Iris pigment epithelial cell (primary cell): ENCODE measurements at places on chromosomes 2 and 18.

- DNase-seq, result no peak
Observed at GRCh38 chr2:234136461-234136860, 86.0 kb downstream of the SPP2 start.

- DNase-seq, result no peak
Observed at GRCh38 chr2:10863837-10864236, 47.9 kb upstream of the KCNF1 start.

DNA sequence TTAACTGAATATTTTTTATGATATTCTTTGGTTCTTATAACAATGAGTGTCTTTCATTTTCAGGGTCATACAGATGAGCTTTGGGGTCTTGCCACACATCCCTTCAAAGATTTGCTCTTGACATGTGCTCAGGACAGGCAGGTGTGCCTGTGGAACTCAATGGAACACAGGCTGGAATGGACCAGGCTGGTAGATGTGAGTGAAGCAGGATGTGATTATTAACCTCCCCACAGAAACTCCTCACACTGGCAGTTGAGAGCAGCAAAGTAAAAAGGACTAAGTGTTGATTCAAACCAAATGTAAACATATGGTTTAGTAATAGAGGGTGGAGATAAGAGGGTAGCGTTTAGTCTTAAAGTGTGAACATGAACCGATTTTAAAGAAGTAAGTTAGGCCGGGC lies 57.8 kb downstream of the COX7A2L start:
- DNase-seq, result no peak

DNA sequence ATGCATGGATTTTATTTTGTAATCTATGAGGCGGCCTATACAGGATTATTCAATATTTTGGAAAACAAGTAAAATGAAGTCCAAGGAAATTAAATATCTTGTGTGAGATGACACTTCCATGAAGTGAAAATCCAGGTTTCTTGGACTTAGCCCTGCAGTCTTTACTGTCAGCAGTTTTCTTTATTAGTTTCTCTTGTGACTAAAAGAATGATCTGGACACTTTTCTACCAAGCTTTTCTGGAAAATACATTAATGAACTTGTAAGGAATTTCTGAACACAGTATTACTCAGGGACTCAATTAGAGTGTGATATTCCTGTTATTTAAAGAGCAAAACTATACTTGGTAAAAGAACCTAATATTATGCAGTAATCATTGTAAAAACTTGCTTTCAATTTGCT lies 610.4 kb upstream of the SLC8A1 start:
- no peak for DNase-seq

GRCh38 chr2:39816428-39816827 lies 37.4 kb upstream of the THUMPD2 start:
- DNase-seq, result no peak

- DNase-seq, result no peak
Observed at GRCh38 chr2:72028996-72029395, 118.7 kb downstream of the CYP26B1 start.

DNA sequence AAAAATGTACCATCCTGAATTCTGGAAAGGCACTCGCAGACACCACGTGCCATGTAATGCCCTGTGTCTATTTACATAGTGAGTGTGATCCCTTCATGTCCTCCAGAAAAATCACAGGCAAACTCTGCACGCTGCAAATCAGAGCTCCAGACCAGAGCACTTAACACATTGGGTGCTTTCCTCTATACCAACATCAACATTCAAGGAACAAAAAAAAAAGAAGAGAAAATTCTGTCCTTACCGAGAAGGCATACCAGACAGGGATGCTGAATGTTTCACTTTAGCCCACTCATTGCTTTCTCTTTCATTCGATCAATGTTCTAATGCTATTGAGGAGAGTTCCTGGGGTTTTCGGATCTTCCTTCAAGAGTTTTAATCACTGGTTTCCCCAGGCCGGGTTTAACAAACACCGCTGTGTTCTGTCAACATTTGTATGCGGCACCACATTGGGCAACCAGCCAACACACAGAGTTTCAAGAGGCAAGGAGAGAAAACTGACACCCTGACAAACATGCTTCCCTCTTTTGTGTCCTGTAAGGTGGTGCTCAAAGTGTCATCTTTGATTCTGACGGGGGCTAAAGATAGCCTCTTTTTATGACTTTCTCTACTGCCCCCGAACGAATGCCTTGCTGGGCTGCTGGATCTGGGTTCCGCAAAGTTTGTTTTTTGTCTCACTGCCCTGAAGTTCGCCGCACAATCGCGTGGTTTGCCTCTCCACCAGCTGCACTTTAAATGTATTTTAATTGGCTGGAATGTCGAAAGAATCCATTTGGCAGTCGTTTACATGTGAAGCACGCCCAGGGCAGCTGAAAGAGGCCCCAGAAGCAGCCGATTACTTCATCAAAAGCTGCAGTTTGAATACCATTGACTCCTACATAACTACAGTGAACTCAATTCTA lies 106.4 kb upstream of the NCKAP5 start:
- peak; percentile 90 for DNase-seq

GRCh38 chr2:48258481-48259149 lies 271.3 kb upstream of the STON1 start:
- DNase-seq, result no peak

DNA sequence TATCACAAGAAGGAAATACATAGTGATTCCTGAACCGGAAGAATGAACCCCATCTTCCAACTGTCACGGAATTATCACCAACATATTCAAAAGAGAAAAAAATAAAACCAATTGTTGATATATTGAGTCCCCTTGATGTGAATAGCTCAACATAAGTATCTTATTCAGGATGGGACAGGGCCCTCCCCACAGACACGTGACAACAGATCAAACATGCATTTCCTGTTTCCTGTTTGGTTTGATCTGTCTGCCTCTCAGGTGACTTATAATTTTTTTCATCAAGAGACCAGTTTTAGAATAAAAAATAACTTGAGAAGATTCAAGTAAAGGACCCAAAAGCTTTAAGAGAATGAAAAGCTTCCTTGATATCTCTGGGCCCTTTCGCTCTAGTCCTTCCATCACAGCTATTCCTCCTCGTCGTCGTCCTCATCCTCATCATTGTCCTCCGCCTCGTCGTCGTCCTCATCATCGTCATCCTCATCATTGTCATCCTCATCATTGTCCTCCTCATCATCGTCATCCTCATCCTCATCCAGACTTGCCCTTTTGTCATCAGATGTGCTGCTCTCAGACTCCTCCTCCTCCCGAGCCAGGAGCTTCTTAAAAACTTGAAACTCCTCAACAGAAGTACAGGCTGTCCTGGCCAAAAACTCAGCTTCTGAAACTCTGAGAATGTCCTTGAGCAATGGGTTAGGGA lies 6.3 kb downstream of the MTERF4 start:
- no peak for DNase-seq

- DNase-seq, result no peak
Observed at GRCh38 chr2:197236816-197237215, 73.8 kb downstream of the ANKRD44 start.

- DNase-seq, result no peak
Observed at GRCh38 chr2:184078496-184078895, 519.8 kb upstream of the ZNF804A start.

DNA sequence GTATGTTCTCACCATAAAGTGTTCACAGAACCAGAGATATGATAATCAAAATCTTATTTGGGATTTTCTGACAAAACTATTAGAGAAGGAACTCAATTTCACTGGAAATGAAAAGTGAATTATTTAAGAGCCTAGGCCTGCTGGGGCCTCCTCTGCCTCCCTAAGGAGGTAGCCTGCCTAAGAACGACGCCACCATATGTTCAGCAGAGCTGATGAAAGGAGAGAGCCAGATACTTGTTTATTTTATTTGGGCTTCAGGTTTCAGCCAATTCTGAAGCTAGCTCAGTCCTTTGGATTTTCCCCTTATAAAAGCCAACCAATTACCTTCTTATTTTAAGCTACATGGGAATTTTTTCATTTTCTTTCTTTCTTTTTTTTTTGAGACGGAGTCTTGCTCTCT lies 433.1 kb upstream of the MAP2 start:
- DNase-seq, result no peak

- no peak for DNase-seq
Observed at GRCh38 chr2:69223759-69224511, 163.1 kb downstream of the GFPT1 start.

DNA sequence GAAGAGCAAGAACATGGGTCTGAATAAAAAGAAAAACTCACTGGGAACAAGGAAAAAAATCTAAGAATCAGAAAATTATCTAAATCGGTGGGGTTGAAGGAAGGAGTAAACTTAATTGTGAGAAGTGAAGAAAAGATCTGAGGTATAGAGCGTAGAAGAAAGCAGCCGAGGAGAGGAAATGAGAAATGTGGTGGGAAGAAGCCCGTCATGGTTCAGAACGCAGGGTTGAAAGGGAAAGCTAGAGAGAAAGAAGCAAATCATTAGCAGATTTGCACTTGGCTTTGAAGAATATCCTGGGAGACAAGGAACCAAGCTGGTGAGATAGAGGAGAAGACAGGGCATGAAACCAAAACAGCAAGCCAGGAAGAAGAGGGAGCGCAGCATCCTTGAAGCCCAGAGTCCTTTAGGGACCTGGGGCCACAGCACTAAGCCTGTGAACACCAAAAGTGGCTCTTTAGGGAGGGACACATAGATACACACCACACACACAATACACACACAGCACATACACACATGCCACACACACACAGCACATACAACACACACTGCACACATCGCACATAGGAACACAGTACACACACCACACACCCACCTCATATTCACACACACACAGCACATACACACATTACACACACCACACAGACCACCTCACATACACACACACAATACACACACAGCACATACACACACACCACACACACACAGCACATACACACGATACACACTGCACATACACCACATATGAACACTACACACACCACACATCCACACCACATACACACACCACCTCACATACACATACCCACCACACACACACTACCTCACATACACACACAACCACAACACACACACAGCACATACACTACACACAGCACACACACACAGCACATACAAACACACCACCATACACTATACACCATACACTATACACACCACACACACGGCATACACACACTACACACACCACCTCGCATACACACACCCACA lies 274.6 kb downstream of the ETAA1 start:
- no peak for DNase-seq

- DNase-seq, result peak; percentile 48
Observed at GRCh38 chr2:221097568-221097915, 474.6 kb downstream of the EPHA4 start.

GRCh38 chr2:219160186-219161017 lies at the start of gene NHEJ1:
Gene NHEJ1 (minus strand): TSS chr2:219160815. CDS start chr2:219158362, 2,453 bp downstream.
- peak; percentile 93 for DNase-seq

GRCh38 chr2:215863687-215864086 lies 149.7 kb downstream of the MREG start:
- DNase-seq, result no peak

GRCh38 chr2:148756292-148756975 lies 111.9 kb downstream of the EPC2 start:
- peak; percentile 84 for DNase-seq

DNA sequence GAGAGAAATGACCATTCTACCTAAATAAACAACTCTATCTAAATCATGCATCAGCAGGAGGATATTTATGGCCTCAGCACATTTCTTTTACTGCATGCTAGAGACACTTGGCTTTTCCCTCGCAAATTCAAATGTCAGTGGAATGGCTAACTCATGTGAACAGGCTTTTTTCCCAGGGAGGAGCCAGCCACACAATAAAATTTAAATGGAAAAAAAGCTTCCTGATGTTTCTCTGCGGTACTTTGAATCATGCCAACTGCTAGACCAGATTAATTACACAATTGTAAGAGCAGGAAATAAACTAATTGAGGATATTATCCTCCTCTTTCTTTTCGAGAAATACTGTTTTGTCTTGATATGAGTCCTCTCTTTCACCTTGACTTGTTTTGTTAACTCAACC lies 676.3 kb downstream of the IRS1 start:
- no peak for DNase-seq

DNA sequence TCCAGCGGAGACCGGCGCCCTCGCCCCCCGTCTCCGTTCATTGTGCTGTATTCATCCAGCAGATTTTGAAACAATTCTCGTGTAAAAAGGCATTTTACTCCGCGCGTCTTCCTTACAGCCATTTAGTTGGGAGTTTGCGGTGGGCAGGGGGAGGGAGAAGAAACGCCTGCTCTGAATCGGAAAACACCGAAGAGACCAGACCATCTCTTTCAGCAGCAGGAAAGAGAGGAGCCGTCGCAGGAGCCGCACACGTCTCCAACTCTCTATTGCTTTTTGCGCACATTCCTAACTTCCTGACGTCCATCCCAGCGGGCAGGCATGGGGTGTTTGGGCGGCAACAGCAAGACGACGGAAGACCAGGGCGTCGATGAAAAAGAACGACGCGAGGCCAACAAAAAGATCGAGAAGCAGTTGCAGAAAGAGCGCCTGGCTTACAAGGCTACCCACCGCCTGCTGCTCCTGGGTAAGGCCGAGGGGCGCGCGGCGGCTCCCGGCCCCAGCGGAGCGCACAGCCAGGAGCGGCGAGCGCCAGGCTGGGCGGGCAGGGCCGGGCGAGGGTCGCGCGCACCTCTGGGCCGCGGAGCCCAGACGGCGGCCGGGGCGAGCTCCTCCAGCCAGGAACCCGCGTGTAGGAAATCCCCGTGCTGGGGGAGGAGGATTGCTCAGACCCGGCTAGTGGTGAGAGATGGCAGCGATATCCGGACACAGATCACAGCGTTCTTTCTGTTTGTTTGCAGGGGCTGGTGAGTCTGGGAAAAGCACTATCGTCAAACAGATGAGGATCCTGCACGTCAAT lies 63.2 kb downstream of the GNAL start:
- DNase-seq, result peak; percentile 32

GRCh38 chr18:62347089-62347506 lies 22.0 kb downstream of the TNFRSF11A start:
- no peak for DNase-seq

DNA sequence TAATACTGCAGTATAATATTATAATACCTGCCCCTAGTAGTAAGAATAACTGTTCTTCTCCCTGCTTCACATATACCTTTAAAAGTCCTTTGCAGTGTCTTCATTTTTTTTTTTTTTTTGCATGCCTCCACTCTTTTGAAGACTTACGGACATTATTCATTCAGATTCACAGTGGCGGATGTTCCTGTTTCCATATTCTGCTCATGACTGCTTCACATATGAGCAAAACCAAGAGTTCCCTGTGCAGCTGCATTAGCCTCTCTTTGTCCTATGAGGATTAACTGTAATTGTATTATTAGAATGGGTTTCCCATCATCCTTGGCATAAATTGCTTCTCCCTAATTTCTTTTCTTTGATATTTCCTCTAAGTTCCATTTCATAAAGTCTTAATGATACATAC lies 12.8 kb downstream of the IL18RAP start:
- no peak for DNase-seq

GRCh38 chr18:58105206-58105887 lies 61.3 kb downstream of the NEDD4L start:
- DNase-seq, result peak; percentile 15

GRCh38 chr2:171226461-171226860 lies 65.8 kb upstream of the TLK1 start:
- DNase-seq, result no peak

- DNase-seq, result no peak
Observed at GRCh38 chr2:120600335-120600734, 135.3 kb upstream of the GLI2 start.

GRCh38 chr2:88659538-88659915 lies 31.9 kb upstream of the RPIA start:
- peak; percentile 81 for DNase-seq
